OCI-LY7 (cell line): ENCODE measurements at places on chromosomes 7 and 10.

DNA sequence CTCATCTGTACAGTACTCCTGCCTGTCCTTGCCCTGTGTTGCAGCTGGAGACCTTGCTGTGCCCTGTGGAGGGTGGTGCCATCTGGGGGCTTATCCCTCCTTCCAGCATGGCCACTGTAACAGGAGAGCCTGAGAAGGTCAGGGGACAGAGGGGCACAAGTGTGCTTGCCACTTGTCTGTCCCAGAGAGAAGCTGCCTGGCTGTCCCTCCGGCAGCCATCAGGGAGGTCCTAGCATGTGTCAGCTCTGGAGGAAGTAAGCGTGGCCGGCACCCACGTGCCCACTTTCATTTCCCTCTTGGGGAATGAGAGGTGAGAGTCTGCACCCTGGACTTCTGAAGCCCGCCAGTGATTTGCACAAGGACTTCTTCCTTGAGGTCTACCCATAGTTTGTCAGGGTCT lies 97.0 kb upstream of the PPIF start:
- peak; percentile 66 for DNase-seq

- no peak for DNase-seq
Measured at GRCh38 chr7:130397758-130398073, 17.4 kb downstream of the CPA1 start.

DNA sequence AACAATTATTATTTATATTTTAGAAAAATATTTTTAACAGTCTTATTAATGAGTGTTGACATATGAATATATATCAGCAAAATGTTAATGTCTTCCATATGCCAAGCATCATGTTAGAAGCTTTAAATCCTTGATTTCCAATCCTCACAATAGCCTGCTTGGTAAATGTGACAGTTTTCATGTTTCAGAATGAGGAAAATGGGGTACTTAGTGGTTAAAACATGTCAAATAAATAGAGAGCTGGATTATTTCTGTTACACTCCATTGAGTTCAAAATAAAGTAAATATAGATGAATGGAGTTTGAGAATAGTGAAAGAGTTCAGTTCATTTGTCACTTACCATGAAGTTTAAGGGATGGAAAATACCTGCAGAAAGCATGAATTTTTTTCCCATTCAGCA lies 377.4 kb downstream of the MALRD1 start:
- DNase-seq: no peak

GRCh38 chr7:107551936-107552335 lies 11.8 kb downstream of the COG5 start:
- no peak for DNase-seq

DNA sequence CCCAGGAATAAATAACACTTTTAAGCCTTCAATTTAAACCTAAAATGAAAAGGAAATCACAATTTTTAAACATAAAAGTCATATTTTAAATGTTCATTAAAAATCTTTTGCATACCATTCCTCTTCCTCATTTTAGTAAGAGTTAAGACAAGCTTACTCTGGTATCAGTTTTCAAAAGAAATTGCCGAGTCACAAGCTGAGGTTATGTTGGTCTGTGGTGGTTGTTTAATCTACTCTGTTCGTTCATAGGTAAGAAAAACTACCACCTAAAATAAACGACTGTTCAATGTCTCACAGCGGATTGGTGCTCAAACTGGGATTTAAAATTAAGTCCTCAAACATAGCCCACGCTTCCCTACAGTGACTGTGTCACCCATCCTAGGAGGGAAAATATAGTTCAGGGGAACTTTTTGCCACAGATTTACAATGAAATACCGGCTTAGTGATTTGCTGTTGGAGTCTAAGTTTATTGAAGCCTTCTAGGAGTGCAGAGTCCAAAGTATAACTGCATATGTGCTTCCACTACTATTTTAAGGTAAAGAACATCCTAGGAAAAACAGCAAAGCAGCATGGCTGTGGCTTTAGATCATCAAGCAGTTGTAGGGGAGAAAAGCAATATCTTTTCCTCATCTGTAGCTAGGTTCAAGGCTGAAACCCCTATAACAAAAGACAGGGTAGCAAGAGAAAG lies 61.1 kb downstream of the GNAT3 start:
- DNase-seq: no peak

GRCh38 chr10:106938513-106938912 lies 226.0 kb downstream of the SORCS1 start:
- DNase-seq: no peak

- no peak for DNase-seq
Measured at GRCh38 chr10:33710006-33710405, 375.5 kb upstream of the NRP1 start.

DNA sequence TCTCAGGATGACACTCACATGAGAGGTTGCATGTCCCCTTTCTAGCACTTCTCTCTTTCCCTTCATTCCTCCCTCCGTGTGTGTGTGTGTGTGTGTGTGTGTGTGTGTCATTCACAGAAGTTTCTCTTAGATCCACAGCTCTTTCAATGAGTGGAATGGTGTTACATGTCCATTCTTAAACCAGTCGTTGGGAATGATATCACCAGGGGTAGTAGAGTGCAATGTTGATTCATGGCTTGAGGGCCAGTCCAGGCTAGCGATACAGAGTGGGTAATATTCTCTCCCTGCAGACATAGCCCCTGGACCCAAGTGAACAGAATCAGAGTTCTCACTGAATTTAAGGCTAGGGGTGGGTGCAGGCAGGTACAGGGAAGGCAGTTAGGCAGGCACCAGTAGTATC lies 187.8 kb downstream of the SDK1 start:
- no peak for DNase-seq

GRCh38 chr10:94180576-94180975 lies 182.2 kb downstream of the NOC3L start:
- DNase-seq: no peak
